Motor neuron (in vitro differentiated cells): ENCODE measurements at places on chromosomes 5 and 9. TPM values are rescaled to one million over a fixed set of nuclear protein-coding genes. Genes with fewer than 3 reads are reported as not detected.

Gene SPTLC1
- 32.3 and 33.2 TPM in 2 replicates for total RNA-seq

Gene IFNA21
- 0.18 and 0.25 TPM in 2 replicates for total RNA-seq

Gene CAMSAP1
- 46.0 and 47.6 TPM in 2 replicates for total RNA-seq

Gene FGF18
- total RNA-seq = 0.62 and 0.78 TPM in 2 replicates

Gene PTGDS
- 12.1 and 21.5 TPM in 2 replicates for total RNA-seq

Gene HTR1A
- total RNA-seq = 0.11 and 0.25 TPM in 2 replicates

Gene ANKRD34B
- 0.19 and 0.22 TPM in 2 replicates for total RNA-seq

Gene PCDHGB5
- 0.05 and 0.19 TPM in 2 replicates for total RNA-seq
